Pulmonary artery endothelial cell (primary cell): ENCODE measurements at places on chromosomes 2 and 18. TPM values are rescaled to one million over a fixed set of nuclear protein-coding genes. Genes with fewer than 3 reads are reported as not detected.

- DNase-seq: no peak
These were observed 16.0 kb downstream of the TMEM177 start for GRCh38 chr2:119694845-119695521.

GRCh38 chr2:156189143-156189542 lies 143.4 kb downstream of the NR4A2 start:
- DNase-seq: no peak

The CD207 gene
- not detected in 2 replicates for total RNA-seq

DNA sequence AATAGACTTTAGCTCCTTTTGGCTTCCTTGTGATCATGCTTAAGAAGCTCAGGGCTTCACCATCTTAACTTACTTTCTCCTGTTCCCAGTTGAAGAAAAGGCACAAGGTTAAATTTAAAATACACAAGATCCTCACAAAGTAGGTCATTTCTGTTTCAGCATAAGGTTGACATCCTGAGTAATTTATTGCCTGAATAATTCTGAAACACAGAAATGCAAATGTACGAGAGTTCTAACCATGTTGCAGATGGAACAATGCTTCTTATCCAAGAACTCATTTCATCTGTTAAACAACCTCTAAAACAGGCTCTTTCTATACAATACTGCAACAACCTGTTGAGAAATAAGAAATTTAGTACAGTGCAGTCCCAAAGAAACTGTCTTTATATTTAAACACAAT lies 395.2 kb downstream of the BCL11A start:
- DNase-seq: no peak

The PROM2 gene
- 0.07 and 0.14 TPM in 2 replicates for total RNA-seq

DNA sequence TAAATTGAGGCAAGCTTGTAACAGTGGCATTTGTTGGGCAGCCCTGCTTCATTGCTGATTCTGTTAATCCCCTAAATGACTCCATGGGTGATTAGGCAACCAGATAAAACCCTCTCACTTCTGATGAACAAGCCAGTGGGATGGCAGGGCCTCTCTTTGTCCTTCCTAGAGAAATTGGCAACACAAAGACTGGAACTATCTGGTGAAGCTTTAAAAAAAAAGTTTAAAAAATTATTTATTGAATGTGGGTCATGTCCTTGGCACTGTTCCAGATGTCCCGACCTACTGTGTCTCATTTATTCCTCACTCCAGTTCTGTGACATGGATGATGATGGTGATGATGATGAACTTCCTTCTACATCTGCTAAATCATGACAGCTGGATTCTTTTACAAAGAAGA lies 30.8 kb downstream of the NRP2 start:
- DNase-seq: no peak

The ANKRD53 gene
- 0.14 and 0.20 TPM in 2 replicates for total RNA-seq

GRCh38 chr2:109382951-109383350 lies 230.8 kb downstream of the SEPTIN10 start:
- DNase-seq: no peak

DNA sequence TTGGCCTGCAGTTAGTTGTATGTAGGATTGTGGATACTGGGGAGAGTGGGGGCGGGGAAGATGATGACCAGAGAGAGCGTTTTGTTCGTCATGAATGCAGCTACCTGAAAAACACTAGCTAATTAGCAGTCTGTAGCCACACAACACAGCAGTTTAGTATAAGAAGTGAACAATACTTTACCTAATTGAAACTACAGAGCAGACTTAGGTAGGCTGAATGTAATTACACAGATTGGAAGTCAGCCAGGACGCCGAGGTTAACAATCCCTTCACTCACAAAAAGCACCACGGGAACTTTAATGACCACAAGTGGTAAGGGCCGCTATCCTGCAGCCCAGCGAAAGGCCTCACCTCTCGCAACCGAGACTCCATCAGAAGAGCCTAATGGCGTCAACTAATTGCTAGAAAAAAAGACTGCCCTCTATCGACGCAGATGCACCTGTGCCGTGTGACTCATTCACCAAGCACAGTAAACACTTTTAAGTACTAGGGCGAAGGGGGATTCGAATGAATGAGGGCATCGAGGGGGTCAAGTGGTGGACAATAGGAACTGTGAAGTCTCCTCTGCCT lies 591.0 kb downstream of the ARHGAP15 start:
- DNase-seq: no peak

The EHD3 gene
- total RNA-seq: 1.7 and 4.1 TPM in 2 replicates
